Right atrium auricular region (tissue), 2 donors: ENCODE measurements at places on chromosomes 7 and 10. TPM values are rescaled to one million over a fixed set of nuclear protein-coding genes. Genes with fewer than 3 reads are reported as not detected.

- no peak overlapping the region for H3K4me3 ChIP-seq
- no peaks in the 10 kb centered on the region for H3K36me3 ChIP-seq
- H3K4me1 ChIP-seq = peaks cover 67% of the 10 kb centered on the region
- H3K27ac ChIP-seq = no peak overlapping the region
- no peaks in the 10 kb centered on the region for H3K27me3 ChIP-seq
- DNase-seq = no peak
These were observed 3.6 kb downstream of the CCNY start for GRCh38 chr10:35339942-35340341.

GRCh38 chr7:100191775-100192174, 14.1 kb downstream of the STAG3 start:
- H3K4me3 ChIP-seq = no peak overlapping the region
- no peaks in the 10 kb centered on the region for H3K4me1 ChIP-seq
- no peaks in the 10 kb centered on the region for H3K27me3 ChIP-seq
- DNase-seq = no peak
- no peaks in the 10 kb centered on the region for H3K36me3 ChIP-seq

- no peaks in the 10 kb centered on the region for H3K36me3 ChIP-seq
- H3K27me3 ChIP-seq = no peaks in the 10 kb centered on the region
- DNase-seq = no peak
- H3K27ac ChIP-seq = no peak overlapping the region
These were observed 144.9 kb upstream of the FOXP2 start for GRCh38 chr7:114269714-114270113.

GRCh38 chr7:75054744-75055143, 18.9 kb downstream of the RCC1L start:
- H3K27ac ChIP-seq = peak overlapping the region; percentile 75
- no peaks in the 10 kb centered on the region for H3K4me1 ChIP-seq
- no peaks in the 10 kb centered on the region for H3K27me3 ChIP-seq
- H3K36me3 ChIP-seq = peaks cover 58% of the 10 kb centered on the region

DNA sequence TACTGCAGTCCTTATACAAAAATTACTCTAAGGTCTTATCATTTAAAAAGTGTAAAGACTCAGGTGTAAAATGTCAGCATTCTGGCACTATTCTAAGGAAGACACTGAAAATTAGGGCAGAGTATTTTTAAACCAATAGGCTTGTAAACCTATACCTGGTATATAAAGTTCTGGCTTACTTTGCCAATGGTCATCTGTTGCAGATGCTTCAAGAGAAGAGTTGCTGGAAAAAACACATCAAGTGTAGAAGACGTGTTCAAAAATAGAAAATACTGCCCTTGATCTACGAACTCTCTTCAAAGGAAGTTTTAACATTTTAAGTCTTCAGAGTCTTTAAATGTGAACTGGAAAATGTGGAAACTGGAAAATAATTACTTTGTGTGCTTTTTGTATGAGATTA, 23.9 kb downstream of the NT5C3A start:
- peak overlapping the region; percentile 7 for H3K27ac ChIP-seq
- no peak for DNase-seq
- H3K4me3 ChIP-seq = no peak overlapping the region

GRCh38 chr7:155507576-155507975, 38.8 kb downstream of the CNPY1 start:
- H3K4me1 ChIP-seq = peaks cover 9% of the 10 kb centered on the region
- H3K4me3 ChIP-seq = no peak overlapping the region
- H3K27ac ChIP-seq = no peak overlapping the region
- peaks cover 24% of the 10 kb centered on the region for H3K27me3 ChIP-seq
- no peak for DNase-seq

GRCh38 chr7:113100121-113100603, 13.5 kb upstream of the GPR85 start:
- H3K27me3 ChIP-seq = no peaks in the 10 kb centered on the region
- H3K27ac ChIP-seq = peak overlapping the region; percentile 36
- H3K36me3 ChIP-seq = no peaks in the 10 kb centered on the region
- no peak for DNase-seq
- no peak overlapping the region for H3K4me3 ChIP-seq
- no peaks in the 10 kb centered on the region for H3K4me1 ChIP-seq

GRCh38 chr10:132855889-132856288, 69.9 kb upstream of the NKX6-2 start:
- no peaks in the 10 kb centered on the region for H3K27me3 ChIP-seq
- H3K4me3 ChIP-seq = no peak overlapping the region
- no peak for DNase-seq

GRCh38 chr10:75024971-75025523, 86.4 kb upstream of the SAMD8 start:
- H3K27me3 ChIP-seq = no peaks in the 10 kb centered on the region
- no peak overlapping the region for H3K27ac ChIP-seq
- H3K36me3 ChIP-seq = peaks cover 63% of the 10 kb centered on the region
- H3K4me1 ChIP-seq = no peaks in the 10 kb centered on the region

CYP2E1 gene
- 2.9 TPM for total RNA-seq

GPR85 gene
- total RNA-seq = 2.0 TPM

EPHB6 gene
- 8.2 TPM for total RNA-seq
